ENCODE measurements at places on chromosomes 4 and X. TPM values are rescaled to one million over a fixed set of nuclear protein-coding genes. Genes with fewer than 3 reads are reported as not detected.

DNA sequence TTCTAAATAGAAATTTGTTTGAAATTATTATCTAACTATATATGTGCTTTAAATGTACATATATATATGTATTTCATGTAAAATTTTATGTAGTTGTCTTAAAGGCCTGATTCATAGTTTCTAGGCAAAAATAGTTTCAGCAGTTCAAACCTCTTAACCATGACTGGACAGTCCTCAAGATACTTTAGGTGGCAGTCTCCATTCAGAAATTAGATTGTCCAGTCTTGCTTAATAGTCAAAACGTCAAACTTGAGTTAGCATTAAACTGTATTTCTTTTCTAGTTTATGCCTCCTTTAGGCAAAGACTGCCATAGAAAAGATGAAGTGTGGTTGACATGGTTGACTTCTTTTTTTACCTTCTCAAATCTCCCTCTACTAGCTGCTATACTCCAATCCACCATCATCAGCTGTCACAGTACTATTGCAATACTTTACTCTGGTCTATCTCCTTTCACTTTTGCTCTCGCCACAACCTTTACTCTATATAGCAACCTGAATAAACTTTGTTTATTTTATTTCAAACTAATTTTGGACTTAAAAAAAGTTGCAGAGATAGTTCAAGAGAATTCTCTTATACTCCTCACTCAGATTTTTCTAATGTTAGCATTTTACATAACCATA lies 395.6 kb upstream of the DIPK2B start:
- no peaks in the 10 kb centered on the region for H3K36me3 ChIP-seq
- H3K4me3 ChIP-seq: no peak overlapping the region
- DNase-seq: no peak
- H3K27me3 ChIP-seq: peaks cover 27% of the 10 kb centered on the region
- H3K27ac ChIP-seq: no peak overlapping the region
- no peaks in the 10 kb centered on the region for H3K4me1 ChIP-seq

- H3K4me1 ChIP-seq: no peaks in the 10 kb centered on the region
- no peaks in the 10 kb centered on the region for H3K27me3 ChIP-seq
- no peak for DNase-seq
- no peak overlapping the region for H3K4me3 ChIP-seq
- H3K36me3 ChIP-seq: no peaks in the 10 kb centered on the region
- H3K27ac ChIP-seq: no peak overlapping the region
These were observed 8.2 kb downstream of the FHIP1A start for GRCh38 chr4:151417164-151417571.

DNA sequence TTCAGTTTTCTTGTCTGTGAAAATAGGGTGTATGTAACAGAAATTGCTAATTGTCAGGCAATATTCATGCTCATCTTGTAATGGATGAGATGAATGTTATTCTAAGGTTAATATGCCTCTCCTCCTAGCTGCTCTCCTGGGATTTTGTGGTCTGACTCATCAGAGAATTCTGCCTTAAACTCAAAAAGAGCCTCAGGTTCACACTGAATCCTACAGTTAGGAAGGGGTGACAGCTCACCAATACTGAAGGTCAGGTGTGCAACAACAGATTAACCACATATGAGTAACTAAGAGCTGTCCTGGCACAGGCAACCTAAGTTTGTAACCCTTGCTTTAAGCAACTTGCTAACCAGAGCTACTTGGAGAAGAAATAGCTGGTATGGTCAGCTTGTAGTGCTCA lies 197.7 kb downstream of the SPATA18 start:
- H3K4me1 ChIP-seq: no peaks in the 10 kb centered on the region
- no peak overlapping the region for H3K4me3 ChIP-seq
- H3K36me3 ChIP-seq: no peaks in the 10 kb centered on the region
- DNase-seq: no peak
- no peaks in the 10 kb centered on the region for H3K27me3 ChIP-seq
- no peak overlapping the region for H3K27ac ChIP-seq

DNA sequence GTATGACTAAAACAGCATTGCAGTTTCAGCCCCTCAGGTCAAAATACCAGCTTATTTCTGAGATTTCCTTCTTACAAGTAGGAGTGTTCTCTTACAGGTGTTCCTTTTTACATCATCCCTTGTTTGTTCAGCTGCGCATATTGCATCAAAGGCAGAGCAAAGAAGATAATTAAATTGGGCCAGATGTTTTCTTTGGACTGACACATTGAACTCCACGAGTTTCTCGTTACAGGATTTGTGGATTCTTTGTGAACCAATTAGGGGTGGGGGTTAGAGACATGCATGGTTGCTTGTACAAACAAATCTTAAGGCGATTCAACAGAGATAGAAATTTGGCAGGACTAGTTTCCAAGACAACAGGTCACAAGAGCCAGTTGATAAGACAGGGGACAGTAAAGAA lies 95.7 kb downstream of the SPANXN4 start:
- DNase-seq: no peak
- H3K4me1 ChIP-seq: no peaks in the 10 kb centered on the region
- H3K4me3 ChIP-seq: no peak overlapping the region
- no peaks in the 10 kb centered on the region for H3K36me3 ChIP-seq
- H3K27me3 ChIP-seq: no peaks in the 10 kb centered on the region

ACSL4 gene
- total RNA-seq: 77.3 TPM

- no peaks in the 10 kb centered on the region for H3K4me1 ChIP-seq
- no peak overlapping the region for H3K27ac ChIP-seq
- no peaks in the 10 kb centered on the region for H3K27me3 ChIP-seq
- no peak overlapping the region for H3K4me3 ChIP-seq
- H3K36me3 ChIP-seq: no peaks in the 10 kb centered on the region
These were observed 47.9 kb downstream of the SOWAHB start for GRCh38 chr4:76850010-76850441.

STATH gene
- total RNA-seq: not detected

DNA sequence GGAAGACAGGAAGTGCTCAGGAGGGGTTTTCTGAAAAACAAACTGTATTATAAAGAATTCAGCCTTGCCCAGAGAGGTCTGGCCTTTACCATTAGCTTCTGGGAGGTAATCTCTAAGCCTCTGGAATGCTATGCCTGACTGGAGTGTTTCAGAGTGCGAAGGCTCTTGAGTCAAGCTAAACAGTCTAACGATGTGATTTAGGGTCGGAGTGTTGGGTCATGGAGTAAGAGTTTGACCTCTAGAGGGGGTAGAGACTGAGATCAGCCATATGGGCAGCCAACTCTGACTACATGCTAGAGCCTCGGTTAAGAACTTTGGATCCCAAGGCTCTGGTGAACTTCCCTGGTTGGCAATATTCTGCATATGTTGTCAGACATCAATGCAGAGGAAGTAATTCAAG lies 15.0 kb downstream of the BOD1L1 start:
- no peaks in the 10 kb centered on the region for H3K4me1 ChIP-seq
- peaks cover 3% of the 10 kb centered on the region for H3K36me3 ChIP-seq
- H3K27me3 ChIP-seq: no peaks in the 10 kb centered on the region
- no peak overlapping the region for H3K4me3 ChIP-seq
- no peak overlapping the region for H3K27ac ChIP-seq

GRCh38 chr4:80239480-80240150 lies 26.8 kb upstream of the FGF5 start:
- no peaks in the 10 kb centered on the region for H3K4me1 ChIP-seq
- no peaks in the 10 kb centered on the region for H3K27me3 ChIP-seq
- H3K4me3 ChIP-seq: no peak overlapping the region
- H3K36me3 ChIP-seq: no peaks in the 10 kb centered on the region
- DNase-seq: no peak

DNA sequence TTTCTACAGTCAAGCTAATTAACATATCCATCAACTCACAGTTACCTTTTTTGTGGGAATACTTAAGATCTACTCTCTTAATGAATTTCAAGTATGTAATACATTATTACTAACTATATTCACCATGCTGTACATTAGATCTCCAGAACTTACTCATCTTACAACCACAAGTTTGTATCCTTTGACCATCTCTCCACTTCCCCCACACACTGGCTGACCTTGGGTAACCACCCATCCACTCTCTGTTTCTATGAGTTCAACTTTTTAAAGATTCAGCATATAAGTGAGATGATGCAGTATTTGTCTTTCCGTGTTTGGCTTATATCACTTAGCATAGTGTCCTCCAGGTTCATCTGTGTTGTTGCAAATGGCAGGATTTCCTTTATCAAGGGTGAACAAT lies 30.5 kb upstream of the MAGED1 start:
- no peak overlapping the region for H3K4me3 ChIP-seq
- DNase-seq: no peak
- H3K36me3 ChIP-seq: no peaks in the 10 kb centered on the region
- H3K27ac ChIP-seq: no peak overlapping the region
- no peaks in the 10 kb centered on the region for H3K4me1 ChIP-seq

DNA sequence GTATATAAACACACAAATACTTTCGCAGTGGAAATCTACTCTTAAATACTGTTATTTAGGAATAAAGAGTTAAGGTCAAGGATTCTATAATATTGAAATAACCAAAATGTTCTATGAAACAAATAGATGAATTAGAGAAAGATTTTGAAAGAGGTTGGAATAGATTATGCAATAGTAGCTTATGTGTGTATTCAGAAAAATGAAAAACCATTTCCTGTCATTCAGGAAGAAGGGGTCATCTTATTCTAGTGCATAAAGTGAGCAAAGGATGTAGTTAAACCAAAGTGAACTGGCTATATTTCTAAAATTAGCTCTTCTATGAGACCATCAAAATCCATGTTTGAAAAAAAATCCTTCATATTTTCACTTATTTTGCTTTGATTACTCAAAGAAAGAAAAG lies 30.0 kb upstream of the MYOZ2 start:
- H3K4me1 ChIP-seq: no peaks in the 10 kb centered on the region
- no peaks in the 10 kb centered on the region for H3K36me3 ChIP-seq
- DNase-seq: no peak
- H3K4me3 ChIP-seq: no peak overlapping the region
- H3K27ac ChIP-seq: peak overlapping the region; percentile 84
- no peaks in the 10 kb centered on the region for H3K27me3 ChIP-seq

DNA sequence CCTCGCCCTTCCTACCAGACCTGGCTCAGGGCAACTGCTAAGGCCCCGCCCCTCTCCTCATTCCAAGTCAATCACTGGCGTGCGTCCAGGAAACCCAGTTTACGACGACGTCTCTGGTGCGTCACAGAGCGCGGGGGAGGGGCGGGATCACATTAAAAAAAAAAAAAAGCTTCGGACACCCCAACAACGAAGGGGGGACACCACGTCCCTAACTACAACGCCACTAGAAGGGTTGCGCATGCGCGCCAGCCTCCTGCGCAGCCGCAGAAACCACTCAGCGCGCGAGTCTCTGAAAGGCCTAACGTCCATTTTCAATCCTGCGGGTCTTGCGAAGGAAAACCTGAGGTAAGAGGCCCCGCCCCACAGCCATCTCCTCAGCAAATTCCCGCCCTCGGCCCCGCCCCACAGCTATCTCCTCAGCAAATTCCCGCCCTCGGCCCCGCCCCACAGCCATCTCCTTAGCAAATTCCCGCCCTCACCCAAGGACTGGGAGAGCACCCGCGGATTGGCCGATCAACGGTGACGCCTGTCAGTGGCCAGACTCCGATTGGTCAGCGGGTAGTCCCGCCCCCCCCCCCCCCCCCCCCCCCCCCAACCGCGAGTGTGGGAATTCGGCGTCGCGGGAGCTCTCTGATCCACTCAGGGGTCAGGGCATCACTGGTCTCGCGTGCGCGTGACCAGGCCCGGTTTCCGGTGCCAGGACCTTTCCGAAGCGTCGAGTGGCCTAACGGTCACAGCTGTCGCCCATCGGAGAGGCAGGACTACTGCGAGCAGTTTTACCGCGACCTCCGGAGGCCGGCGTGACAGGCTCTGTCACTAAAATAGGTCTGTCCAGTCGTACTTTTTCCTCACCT lies at the start of gene SCML1:
TSS of gene SCML1 (plus strand) at position 638 of the 854 bp plus-strand sequence. CDS start 6,694 bp downstream, outside the sequence.
- H3K4me3 ChIP-seq: peak within 1 kb of the TSS; percentile 55
- H3K36me3 ChIP-seq: no peaks in the 10 kb centered on the region
- DNase-seq: peak; percentile 98
- H3K27me3 ChIP-seq: no peaks in the 10 kb centered on the region
- peak within 1 kb of the TSS; percentile 96 for H3K27ac ChIP-seq

XAGE1A gene
- not detected for total RNA-seq

DNA sequence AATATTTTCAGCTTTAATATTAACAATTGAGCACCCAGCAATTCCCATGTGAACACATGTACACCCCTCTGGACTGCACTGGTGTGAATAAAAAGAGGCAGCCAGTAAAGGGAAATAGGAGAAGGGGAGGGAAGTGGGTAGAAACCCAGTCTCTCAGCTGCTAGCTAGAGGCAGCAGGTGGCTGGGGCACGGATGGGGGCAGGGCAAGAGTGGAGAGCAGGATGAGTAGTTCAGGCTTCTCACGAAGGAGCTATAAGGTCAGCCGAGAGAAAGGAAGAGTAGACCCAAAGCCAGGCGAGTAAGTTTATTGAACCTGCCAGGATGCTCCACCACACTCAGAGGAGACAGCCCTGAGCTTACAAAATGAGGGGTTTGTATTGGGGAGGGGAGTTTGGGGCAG lies 184.8 kb upstream of the MTMR8 start:
- H3K27me3 ChIP-seq: no peaks in the 10 kb centered on the region
- DNase-seq: no peak
- H3K27ac ChIP-seq: no peak overlapping the region
- H3K4me3 ChIP-seq: no peak overlapping the region

- H3K36me3 ChIP-seq: no peaks in the 10 kb centered on the region
- H3K4me3 ChIP-seq: no peak overlapping the region
- H3K4me1 ChIP-seq: no peaks in the 10 kb centered on the region
- DNase-seq: no peak
These were observed 696.5 kb downstream of the ADGRL3 start for GRCh38 chr4:61896634-61897033.

GRCh38 chr4:83096397-83096796 lies 18.1 kb downstream of the PLAC8 start:
- DNase-seq: no peak
- no peaks in the 10 kb centered on the region for H3K4me1 ChIP-seq
- H3K27me3 ChIP-seq: no peaks in the 10 kb centered on the region
- no peaks in the 10 kb centered on the region for H3K36me3 ChIP-seq
- no peak overlapping the region for H3K4me3 ChIP-seq
- no peak overlapping the region for H3K27ac ChIP-seq

DNA sequence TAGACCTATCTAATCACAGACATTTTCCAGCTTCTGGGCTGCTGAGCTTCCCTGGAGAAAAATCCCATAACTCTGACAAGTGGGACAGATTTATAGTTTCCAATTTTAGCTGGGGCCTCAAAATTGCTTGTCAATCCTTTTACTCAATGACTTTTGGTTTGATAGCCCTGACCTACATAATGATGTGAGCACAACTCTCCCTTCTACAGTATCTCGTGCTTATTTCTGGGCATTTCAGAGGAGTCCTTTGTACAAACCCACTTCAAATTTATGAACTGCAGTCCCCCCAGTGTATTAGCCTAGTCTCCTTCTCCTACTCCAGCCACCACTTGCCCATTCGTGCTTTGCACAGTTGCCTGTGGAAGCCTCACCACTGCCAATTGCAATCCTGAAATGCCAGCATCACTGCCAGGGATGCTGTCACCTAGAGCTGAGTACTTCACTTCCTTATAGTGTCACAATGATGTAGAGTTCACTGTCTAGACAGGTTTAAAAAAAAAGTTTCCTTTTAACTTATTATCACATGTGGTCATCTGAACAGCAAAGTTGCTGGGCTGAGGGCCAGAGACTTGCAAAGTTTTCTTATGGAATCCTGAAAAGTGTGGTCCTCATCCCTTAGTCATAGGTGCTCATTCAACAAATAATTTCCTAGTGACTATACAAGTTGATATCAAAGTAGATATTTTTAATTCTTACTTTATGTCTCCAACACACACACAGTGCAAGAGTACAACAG lies 21.2 kb downstream of the TRAM1L1 start:
- no peaks in the 10 kb centered on the region for H3K4me1 ChIP-seq
- H3K27ac ChIP-seq: no peak overlapping the region
- no peak overlapping the region for H3K4me3 ChIP-seq
- no peaks in the 10 kb centered on the region for H3K27me3 ChIP-seq
- H3K36me3 ChIP-seq: no peaks in the 10 kb centered on the region

- no peak overlapping the region for H3K4me3 ChIP-seq
- H3K27ac ChIP-seq: no peak overlapping the region
- H3K36me3 ChIP-seq: no peaks in the 10 kb centered on the region
- no peak for DNase-seq
These were observed 8.3 kb downstream of the MAGEA11 start for GRCh38 chrX:149720021-149720689.
